ENCODE measurements at places on chromosomes 13 and 19.

DNA sequence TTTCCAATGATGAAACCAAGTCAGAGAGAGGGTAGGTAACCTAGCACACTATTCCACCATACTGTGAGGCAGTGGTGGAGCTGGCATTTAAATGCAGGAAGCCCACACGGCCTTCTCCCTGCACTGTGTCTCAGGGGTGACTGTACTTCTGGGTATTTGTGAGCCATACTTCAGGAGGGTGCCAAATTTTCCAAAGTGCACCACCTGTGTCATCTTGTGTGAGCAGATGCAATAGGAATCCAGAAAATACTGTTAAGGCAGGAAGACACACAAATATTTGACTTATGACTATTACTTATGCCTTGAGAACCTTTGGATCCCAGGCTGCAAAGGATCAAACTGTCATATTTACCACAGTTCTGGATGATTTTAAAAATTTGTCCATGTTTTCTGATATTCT, 17.3 kb downstream of the ZNF229 start:
- DNase-seq = no peak

DNA sequence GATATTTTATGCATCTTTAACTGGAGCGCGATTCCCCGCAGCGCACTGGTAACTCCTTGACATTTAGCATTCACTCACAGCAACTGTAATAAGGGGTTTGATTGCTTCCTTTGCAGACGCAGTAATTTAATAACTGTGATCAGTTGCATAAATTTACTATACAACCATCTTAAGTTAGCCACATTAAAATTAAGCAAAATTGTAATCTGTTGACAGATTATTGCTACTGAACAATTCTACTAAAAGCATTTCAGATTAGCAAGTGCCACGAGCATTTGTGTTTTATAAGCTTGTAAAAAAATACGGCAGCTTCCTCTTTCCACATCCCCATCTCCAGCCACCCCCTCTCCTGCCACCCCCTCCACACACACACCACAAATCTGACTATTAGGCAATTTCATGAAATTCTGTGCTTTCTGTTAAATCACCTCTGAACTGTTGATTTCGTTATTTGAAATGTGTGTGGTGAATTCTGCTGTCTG, 44.4 kb downstream of the TSHZ3 start:
- DNase-seq = no peak

DNA sequence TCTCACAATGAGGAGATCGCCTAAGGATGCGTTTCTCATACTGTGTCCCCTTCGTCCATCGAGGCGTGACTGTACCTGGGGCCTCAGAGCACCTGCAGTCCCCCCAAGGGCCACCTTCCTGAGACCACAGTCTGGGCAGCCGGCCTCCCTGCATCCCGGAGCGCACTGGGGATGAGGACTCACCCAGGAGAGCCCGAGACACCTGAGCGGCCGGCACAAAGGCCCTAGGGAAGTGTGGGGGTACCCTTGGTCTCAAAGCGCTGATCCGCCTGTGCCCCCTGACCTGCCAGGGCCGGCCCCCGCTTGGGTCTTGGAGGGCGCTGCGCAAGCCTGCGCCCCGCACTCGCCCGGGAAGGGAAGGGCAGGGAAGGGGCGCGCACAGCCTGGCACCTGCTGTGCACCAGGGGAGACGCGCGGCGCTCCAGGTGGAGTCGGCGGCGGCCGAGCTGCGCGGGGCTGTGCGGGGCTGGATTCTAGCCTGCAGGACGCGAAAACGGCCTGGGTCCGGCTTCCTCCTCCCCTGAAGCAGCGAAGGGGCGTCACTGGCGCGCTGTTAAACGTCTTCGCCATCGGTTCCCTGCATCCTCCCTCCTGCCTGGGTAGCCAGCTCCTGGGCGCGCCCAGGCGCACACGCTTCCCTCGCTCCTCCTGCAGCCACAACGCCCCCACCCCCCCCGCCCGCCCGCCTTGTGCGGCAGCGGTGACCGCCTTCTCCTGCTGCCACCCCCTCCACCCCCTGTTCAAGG, 13.6 kb upstream of the USP29 start:
- no peak for DNase-seq

GRCh38 chr13:36959456-36960116, 39.5 kb upstream of the SMAD9 start:
- no peak for DNase-seq

- DNase-seq = no peak
Observed at GRCh38 chr13:85501616-85502015, 297.6 kb downstream of the SLITRK6 start.

- DNase-seq = no peak
Observed at GRCh38 chr19:305240-306150, 14.3 kb upstream of the PLPP2 start.

DNA sequence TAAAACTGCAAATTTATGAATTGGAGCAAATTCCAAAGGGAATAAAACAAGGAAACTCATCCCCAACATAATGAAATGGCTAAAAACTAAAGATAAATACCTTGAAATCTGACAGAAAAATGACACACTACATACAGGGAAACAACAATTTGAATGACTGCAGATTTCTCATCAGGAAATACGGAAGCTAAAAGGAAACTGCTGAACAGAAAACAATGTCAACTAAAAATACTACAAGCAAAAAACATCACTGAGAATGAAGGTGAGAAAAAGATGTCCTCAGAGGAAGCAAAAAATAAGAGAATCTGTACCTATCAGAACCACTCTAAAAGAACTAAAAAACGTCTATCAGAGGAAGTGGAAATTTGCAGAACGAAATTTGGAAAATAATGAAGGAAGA, 39.5 kb downstream of the ZSWIM9 start:
- no peak for DNase-seq

DNA sequence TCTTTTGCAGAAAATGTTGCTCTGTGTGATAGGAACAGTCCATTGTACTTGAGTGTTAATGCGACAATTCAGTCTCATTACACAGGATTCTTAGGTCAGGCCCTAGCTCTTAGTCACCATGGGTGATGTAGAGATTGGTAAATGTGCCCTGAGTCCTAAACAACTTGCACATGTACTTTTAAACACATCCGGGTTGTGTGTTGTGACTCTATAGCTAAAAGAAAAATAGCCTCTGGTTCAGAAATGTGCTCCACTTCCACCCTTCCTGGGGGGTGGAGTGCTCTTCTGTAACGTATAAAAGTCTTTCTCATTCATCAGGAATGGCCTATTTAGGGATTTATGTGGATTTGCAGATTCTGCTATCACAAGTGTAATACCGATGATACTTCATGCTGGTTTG, 5.2 kb downstream of the SPATA13 start:
- DNase-seq = no peak

GRCh38 chr19:44341794-44342193, 14.7 kb downstream of the ZNF112 start:
- no peak for DNase-seq

DNA sequence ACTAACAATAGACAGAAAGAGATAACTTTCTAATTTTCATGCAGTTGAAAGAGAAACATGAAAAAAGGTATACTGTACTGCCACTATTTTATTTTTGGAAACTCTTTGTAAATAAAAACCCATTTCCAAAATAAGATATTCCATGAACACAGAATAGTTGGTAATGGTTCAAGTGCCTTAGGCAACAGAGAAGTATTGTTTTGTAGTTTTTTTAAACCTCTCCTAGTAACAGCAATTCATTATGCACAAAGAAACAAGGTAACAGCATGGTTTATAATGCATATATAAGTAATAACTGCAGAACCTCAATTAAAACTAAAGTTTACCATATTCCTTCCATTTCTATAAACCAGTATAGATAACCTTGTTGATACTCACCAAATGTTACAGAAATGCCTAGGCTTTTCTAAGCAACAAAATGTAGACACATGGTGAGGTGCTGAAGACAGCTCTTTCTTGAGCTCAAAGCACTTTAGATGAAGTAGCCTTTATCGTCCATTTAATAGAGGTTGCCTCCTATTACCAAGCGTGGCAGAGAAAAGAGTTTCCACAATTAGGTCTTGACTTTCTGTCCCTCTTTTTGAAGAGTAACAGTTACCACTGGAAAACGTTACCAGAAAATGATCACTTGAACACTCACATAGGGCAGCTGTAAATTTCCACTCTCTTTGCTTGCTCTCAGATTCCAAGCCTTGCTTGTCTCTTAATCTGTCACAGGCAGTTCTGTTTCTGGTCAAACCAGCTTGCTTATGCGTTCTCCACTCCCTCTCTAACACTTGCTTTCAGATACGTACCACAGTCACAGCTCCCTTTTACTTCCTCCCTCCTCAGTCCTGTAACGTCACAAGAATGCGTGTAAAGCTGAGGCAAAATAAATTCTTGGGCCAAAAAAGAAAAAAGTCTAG, 42.9 kb downstream of the CAB39L start:
- no peak for DNase-seq

DNA sequence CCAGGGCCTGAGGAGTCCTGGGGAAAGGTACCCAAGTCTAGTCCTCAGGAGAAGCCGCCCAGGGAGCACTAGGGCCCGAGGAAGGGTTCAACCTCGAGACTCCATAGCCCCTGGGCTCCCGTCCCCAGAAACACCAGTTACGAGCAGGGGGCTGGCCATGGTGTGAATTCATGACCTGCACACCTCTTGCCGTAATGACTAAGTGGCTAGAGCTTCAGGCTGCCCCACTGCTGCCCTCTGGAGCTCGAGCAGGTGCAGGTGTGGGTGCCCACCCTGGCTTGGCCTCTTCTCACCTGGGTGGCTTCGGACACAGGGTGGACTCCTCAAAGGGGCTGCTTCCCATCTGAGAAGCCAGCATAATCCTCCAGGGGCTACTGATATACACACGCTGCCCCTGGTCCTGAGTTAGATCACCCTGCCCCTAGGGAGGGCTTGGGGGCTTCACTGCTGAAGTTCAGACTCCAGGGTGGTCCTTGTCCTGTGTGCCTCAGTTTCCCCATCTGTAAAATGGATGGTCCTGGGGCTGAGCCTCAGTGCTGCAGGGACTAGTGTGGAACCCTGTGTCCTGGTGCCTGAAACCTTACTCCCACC, 13.6 kb downstream of the SPC24 start:
- DNase-seq = no peak

GRCh38 chr13:114142640-114143490, 10.4 kb upstream of the RASA3 start:
- no peak for DNase-seq

DNA sequence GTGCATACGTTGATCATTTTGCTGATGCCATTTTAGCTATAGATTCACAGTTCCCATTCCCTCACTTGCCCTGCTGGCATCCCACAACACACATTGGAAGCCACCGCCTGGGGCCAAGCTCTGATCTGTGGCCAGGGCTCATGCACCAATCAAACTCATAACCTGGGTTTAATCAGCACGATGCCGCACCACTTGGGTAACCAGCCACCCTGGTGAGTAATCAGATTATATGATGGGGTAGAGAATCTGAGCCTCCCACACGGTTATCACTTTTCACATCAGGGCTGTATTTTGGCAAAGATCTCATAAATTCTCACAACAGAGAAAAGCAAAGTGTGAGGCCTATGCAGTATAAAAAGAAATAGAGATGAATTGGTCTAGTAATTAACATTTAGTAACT, 66.0 kb upstream of the TNFRSF19 start:
- DNase-seq = no peak

- DNase-seq = no peak
Observed at GRCh38 chr19:8451885-8452284, 7.1 kb downstream of the HNRNPM start.

DNA sequence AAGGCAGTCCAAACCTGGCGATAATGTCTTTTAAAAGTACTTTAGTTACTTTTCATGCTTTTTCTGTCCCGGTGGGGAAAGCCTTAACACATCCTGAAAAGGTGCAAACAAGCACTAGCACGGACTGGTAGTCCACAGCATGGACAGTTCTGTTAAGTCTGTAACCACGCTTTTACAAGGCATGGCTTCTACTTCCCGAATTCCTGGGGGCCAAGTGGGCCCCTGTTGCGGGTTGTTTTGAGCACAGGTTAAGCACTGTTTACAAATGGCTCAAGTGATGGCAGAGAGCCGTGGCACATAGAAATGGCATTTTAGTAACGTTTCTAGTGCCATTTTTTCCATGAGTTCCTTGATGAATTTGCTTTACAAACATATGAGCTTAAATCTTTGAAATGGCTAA, 37.6 kb downstream of the ZNF493 start:
- DNase-seq = no peak

GRCh38 chr13:99895444-99896368, 75.9 kb downstream of the ZIC5 start:
- DNase-seq = no peak

- no peak for DNase-seq
Observed at GRCh38 chr13:98345107-98345935, 168.3 kb upstream of the RNF113B start.

DNA sequence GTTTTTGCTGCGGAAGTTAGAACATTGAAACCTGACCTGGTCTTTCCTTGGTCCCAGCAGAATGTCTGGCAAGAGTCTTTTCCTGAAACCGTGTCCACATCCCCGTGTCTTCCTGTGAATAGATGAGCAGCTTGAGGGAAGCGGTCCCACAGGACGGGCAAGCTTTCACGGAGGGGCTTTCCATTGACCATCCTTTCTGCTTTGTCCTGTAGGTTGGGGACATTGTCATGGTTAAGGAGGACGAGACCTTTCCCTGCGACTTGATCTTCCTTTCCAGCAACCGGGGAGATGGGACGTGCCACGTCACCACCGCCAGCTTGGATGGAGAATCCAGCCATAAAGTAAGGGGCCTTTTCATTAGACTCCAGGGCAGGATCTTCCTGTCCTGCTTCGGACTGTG, 126.0 kb downstream of the ATP11A start:
- DNase-seq = no peak

- no peak for DNase-seq
Observed at GRCh38 chr19:4473763-4474513, 1.8 kb downstream of the HDGFL2 start.

DNA sequence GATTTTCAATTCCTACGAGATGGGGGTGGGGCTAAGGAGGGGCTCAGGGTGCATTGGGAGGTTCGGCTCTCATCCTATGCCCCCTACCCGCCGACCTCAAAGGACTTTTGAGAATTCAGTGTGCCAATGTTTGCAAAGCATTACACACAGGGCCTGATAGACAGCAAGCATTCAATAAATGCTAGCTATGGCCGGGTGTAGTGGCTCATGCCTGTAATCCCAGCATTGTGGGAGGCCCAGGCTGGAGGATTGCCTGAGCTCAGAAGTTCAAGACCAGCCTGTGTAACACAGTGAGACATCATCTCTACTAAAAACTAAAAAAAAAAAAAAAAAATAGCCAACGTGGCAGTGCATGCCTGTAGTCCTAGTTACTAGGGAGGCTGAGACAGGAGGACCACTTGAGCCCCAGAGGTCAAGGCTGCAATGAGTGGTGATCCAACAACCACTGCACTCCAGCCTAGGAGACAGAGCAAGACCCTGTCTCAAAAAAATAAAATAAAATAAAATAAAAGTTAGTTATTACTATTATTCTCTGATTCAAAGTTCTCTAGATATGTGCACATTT, 1.9 kb upstream of the CBLC start:
- DNase-seq = no peak

GRCh38 chr19:7385062-7385461, 36.3 kb downstream of the ARHGEF18 start:
- no peak for DNase-seq
